ENCODE measurements at places on chromosomes 3 and 15.

DNA sequence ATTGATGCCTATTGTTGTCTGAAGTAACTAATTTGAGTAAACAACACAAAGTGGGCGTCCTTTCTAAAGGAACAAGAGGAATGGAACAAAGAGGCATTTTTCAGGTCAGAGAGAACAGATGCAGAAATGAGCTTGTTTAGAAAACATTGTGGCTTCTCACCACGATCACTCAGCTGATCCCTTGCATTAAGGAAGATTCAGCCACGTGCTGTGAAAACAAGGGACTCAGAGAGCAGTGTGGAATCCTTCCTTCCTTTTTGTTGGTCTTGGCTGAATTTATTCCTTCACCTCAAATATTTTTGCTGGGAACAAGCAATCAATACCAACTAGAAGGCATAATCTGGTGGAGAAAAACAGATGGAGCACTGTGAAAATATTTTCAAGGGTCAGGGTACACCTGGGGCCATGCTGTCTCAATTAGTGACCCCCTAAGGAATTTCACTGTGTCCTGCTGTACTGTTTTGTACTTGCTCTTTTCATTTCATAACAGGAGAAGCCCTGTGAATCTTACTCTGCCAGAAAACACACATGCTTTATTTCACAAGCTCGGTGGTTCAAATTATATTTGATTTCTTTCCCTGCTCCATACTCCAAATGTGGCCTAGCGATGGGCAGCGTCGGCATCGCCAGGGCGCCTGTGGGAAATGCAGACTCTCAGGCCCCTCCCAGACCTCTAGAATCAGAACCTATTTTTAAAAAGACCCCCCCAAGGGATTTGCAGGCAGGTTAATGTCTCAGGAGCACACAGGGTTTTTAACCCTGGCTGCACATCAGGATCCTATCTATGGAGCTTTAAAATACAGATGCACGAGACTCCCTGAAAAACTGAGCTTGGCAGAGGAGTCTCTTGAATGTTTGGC, 11.6 kb upstream of the SLC6A20 start:
- DNase-seq: no peak

- no peak for DNase-seq
These were observed 127.0 kb downstream of the CHSY1 start for GRCh38 chr15:101124731-101125451.

DNA sequence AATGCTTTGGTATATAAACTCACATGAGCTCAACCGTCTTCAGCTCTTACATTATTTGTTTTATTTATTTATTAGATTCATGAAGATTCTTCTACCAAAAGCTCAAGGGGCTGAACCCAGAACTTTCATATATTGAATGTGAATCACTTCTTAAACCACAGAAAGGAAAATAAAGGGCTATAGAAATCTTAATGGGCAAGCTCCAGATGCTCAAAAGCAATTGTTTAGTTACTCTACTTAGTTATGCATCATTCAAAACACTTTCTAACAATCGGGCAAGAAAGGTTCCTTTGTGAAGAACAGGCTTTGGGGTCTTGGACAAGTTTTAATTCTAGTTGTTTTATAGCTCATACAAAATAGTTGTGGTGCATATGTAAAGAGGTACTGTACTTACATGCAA, 380.2 kb downstream of the TIGIT start:
- no peak for DNase-seq

- DNase-seq: no peak
These were observed 11.0 kb upstream of the RAP2B start for GRCh38 chr3:153150991-153151390.

GRCh38 chr3:192801985-192802384, 74.6 kb upstream of the FGF12 start:
- DNase-seq: no peak

- DNase-seq: no peak
These were observed 48.9 kb upstream of the RBP1 start for GRCh38 chr3:139588450-139588849.

GRCh38 chr3:123621850-123622189, 37.0 kb upstream of the HACD2 start:
- no peak for DNase-seq

- DNase-seq: no peak
These were observed 405.9 kb downstream of the LPP start for GRCh38 chr3:188559856-188560255.

DNA sequence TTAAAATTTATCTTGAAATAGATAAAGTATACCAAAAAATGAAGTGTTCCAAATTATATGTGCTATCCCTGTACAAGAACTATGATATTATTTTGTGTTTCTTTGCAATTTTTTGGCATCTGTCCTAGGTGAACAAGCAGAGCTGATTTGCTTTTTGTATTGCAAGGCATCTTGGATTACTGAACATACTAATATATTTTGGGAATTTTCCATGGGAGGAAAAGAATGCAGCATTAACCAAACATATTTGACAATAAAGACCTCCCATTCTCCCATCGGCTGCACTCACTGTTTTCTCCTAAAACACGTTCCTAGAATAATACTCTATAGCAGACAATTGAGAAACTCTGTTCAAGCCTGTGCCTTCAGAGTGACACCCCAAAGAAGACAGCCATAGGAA, 265.1 kb upstream of the ALCAM start:
- DNase-seq: no peak

DNA sequence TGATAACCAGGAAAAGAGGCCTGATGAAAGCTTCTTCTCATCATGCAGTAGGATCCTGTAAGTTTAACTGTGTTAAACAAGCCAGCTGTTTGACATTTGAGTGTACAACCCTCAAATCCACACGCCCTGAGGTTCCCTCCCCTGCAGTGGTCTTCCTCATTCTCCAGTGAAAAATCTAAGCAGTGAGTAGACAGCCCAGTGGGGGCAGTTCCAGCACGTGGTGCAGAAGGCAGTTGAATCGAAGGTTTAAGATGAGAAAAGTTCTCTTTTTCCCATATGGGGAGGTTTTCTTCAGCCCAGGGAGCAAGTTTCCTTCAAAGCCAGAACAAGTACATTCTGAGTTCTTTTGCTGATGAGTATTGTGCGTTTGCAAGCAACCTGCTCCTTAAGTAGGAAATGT, 174.5 kb downstream of the NR2F2 start:
- DNase-seq: no peak

GRCh38 chr3:99720985-99721632, 82.7 kb downstream of the COL8A1 start:
- no peak for DNase-seq

- DNase-seq: no peak
These were observed 134.6 kb downstream of the GHSR start for GRCh38 chr3:172313671-172314070.

GRCh38 chr15:65541231-65541820, 11.1 kb downstream of the HACD3 start:
- no peak for DNase-seq

GRCh38 chr15:59199626-59200465, 6.8 kb upstream of the LDHAL6B start:
- no peak for DNase-seq

GRCh38 chr3:119240101-119240590, 532 bp downstream of the B4GALT4 start:
- no peak for DNase-seq

DNA sequence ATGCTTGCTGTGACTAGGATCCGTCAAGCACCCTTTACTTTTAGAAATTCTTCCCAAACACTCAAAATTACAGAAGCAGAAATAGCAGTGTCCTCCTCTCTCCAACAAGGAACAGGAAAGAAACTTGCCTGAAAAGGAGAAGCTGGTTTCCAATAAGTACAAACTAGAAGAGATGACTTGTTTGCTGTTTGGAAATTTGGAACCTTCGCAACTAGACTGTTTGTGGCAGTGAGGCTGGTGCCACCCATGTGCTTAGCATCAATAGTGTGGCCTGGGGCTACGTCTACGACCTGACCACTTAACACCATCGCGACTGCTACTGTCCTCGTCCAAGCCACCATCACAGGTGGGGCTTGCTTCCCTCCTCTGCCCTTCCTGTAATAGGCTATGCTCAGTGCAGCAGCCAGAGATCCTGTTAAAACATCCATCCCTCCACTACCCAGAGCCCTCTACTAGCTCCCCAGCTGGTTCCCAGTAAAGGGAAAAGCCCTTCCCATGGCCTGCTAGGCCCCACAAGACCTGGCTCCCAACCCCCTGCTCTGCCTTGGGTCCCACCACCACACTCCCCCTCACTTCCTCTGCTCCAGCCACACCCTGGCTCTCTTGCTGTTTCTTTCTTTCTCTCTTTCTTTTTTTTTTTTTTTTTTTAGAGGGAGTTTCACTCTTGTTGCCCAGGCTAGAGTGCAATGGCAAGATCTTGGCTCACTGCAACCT, 52.6 kb upstream of the CCR2 start:
- no peak for DNase-seq

DNA sequence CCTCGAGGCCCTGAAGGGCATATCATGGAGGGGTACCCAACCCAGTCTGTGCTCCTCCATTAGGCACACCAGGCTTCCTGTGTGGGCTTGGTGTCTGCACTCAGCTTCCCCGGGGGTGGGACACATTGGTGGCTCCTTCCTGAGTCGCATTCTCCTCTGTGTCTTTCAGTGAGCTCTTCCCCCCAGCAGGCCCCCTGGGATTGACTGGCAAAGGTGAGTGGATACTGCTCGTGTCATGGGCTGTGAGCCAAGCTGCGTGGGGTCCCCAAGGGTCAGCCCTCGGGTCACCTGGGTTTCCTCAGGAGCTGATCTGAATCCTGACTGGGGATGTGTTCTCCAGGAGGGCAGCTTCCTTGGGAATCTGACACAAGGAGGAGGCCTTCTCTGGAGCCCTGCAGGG, 231.0 kb downstream of the SNRPN start:
- DNase-seq: no peak

GRCh38 chr3:186815435-186815834, 9.2 kb upstream of the RFC4 start:
- DNase-seq: no peak

DNA sequence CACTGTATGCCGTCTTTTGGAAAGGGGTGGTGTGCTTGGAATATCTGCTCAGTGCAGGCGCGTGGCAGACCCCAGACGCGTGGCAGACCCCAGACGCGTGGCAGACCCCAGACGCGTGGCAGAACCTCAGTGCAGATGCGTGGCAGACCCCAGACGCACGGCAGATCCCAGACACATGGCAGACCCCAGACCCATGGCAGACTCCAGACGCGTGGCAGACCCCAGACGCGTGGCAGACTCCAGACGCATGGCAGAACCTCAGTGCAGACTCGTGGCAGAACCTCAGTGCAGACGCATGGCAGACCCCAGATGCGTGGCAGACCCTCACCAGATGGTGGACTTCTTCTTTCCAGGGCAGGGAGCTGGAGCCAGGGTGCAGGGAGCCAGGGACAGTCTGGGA, 637 bp upstream of the MUC4 start:
- no peak for DNase-seq

DNA sequence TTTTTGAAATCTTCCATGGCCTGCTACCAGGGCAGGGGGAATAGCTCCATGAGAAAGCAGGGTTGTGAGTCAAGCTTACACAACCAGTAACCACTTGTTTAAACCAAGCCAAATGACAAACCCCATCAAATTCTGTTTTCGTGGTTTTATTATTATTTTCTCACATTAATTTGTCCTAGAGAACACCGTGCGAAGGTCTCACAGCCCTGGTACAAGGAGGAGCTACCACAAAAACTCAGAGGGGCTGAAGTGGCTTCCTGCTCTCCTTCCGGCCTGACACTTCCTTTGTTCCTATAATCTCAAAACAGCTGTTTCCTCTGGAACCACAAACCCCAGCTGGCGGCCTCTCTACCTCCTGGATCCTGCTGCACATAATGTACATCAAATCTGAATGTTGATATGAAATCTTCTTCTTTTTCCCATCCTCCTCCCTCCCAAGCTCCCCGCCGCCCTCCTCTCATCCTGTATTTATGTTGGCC, 375.9 kb downstream of the MCTP2 start:
- no peak for DNase-seq

- DNase-seq: no peak
These were observed 82.0 kb upstream of the LMOD3 start for GRCh38 chr3:69204315-69204957.

DNA sequence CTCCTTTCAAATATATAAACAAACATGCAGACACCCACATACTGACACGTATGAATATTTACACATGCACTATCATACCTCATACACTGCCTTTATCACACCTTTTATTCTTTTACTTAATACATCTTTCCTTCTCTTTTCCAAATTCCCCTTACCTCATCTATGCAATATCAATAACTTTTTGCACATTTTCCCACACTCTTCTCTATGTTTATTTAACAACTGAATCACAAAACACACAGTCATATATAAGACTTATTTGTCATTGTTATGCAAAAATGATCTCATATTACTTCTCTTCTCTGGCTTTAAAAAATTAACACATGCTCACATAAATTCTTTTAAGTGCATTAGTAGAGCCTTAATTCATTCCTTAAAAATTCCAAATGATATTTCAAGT, 461.4 kb downstream of the DIPK2A start:
- DNase-seq: no peak

DNA sequence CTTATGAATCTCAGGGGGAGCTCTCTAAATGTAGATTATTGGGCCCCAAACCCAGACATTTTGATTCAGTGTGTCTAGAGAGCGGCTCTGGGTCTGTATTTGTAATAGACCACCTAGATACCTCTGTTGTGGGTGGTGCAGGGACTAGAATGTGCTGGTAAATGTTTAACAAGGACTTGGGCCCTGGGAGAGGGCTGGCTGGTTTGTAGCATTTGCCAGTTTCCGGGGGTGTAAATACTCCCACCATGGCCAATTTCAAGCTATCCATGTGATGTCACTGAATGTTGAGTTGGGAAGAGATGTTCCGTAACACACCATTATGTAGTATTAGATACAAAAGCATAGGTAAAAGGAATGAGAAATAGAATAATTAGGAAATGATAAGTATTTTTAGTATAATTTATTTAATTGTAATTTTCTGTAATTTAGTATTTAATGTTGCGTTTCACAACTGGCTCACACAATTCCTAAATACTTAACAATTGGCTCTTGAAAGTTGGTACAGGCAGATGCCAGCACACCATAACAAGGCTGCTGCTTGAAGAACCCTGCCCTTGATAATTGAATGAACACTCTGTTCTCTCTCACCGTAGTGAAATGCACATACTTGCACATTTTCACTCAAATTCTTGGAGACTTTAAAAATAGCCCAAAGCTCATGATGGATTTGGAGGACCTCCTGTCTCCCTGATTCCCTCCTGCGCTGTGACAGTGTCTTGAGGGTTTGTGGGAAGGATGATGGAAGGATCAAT, 359.2 kb upstream of the PROK2 start:
- no peak for DNase-seq

- DNase-seq: no peak
These were observed 49.3 kb upstream of the ROBO2 start for GRCh38 chr3:76990606-76991005.

GRCh38 chr15:23924686-23925085, 237.6 kb upstream of the NDN start:
- no peak for DNase-seq

GRCh38 chr3:100104442-100104798, 9.9 kb downstream of the FILIP1L start:
- no peak for DNase-seq

GRCh38 chr3:112394003-112394640, 61.2 kb downstream of the CD200 start:
- DNase-seq: no peak

Data from stimulated activated CD4-positive, alpha-beta T cell treated with anti-CD3 and anti-CD28 coated beads, Interleukin-1b, Interleukin-23, amount 100 ng/mL, for 1 hour (primary cell).